ENCODE measurements at places on chromosomes 1 and 21. TPM values are rescaled to one million over a fixed set of nuclear protein-coding genes. Genes with fewer than 3 reads are reported as not detected.

Gene ZNF593
- 10.0 TPM for total RNA-seq

Gene CLCNKA
- total RNA-seq: 0.20 TPM

Gene PRELP
- total RNA-seq: 5.5 TPM

Gene ZBTB8B
- 0.10 TPM for total RNA-seq

Gene WNT9A
- 1.5 TPM for total RNA-seq

Gene RHBG
- 2.1 TPM for total RNA-seq

Gene KLHDC9
- not detected for total RNA-seq

DNA sequence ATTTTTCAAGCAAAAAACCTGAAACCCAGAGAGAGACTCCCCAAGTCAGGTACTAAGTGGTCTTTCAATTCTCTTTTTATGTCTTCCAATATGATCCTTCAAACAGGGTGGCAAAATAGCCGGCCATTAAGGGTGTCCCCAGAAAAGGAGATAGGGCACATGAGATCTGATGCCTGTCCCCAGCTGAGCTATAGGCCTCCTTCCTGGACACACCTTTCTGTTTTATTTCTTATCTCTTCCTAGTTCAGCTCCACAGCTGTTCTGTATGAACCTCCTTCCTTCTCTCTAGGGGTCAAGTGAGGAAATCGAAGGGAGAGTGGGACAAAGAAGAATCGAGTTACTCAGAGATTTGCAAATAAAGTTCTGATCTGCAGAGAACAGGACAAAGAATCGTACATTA, 112.4 kb upstream of the ATP1A1 start:
- DNase-seq: no peak

DNA sequence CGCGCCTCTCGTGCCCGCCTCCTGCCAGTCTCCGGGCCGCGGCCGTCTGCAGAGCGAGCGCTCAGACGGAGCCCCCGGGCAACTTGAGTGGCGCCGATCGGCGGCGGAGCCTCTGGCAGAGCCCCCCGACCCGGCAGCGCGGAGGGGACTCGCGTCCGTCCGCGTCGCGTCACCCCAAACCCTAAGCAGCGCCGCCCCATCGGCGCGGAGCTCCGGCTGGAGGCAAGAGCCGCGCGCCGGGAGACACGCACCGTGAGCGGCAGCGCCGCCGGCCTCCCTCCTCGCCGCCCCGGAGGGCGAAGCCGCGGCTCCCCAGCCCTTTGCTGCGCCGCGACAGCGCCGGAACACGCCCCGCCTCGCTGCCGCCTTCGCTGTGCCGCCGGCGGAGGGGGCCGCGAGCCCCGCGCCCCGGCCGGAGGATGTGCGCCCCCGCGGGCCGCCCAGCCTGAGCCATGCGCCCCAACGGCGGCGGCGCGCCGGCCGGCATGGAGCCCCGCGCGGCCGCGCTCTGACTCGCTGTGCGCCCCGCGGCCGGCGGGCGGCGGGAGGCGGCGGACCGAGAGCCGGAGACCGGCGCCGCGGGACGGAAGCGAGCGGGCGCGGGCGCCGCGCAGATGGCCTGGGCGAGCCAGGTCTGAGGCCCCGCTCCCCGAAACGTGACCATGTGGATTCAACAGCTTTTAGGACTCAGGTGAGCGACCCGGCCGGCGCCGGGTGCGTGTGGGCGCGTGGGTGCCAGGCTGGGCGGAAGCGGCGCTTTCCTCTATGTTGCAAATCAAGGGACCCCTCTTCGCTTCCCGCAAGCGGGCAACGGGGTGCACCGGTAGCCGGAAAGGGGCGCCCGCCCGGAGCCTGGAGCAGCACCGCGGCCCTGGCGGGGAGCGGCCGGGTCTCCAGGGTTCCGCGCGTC, 610 bp downstream of the AJAP1 start:
- no peak for DNase-seq

DNA sequence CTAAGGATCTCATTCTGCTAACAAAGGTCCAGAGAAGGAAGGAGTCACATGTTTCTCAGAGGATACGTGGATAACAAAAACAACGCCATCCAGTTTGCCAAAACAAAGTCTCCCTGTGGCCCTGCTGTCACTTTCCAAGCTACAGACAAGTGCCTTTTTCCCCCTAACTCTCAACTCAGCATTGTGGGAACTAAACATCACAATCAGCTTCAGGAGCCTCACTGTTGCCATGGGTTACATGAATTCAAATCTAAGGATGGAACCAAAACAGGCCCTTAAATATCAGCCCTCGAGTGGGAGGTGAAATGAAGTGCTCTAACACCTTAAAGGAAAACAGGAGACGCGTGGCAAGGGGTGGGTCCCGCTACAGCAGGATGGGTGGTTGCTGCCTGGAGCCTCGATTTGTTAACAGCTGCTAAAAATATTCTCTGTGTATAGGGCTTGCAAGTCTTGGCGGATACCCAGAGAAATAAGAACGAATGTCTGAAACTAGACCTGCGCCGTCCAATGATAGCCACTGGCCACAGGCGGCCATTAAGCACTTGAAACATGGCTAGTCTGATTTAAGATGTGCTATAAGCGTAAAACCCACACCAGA, 66.4 kb upstream of the SOD1 start:
- no peak for DNase-seq

DNA sequence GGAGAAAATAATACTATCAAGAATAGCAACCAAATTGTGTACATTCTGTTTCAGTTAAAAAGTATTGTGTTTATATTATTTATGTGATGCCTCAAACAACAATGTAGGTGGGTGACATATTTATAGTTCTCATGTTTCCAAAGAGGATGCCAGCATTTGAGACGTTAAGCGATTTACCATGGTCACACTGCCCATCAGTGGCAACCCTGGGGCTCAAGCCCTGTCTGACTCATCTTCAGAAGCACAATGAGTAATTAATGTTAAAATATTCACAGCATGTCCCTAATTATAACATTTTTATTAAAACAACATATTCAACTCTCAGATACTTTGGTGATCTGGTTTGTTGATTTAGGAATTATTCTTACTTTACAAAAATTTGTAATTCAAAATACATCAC, 409.4 kb downstream of the BRINP3 start:
- no peak for DNase-seq

GRCh38 chr1:94936861-94937620, 10.1 kb upstream of the CNN3 start:
- DNase-seq: no peak

- DNase-seq: no peak
These were observed 56.1 kb downstream of the HIVEP3 start for GRCh38 chr1:41862384-41863221.

DNA sequence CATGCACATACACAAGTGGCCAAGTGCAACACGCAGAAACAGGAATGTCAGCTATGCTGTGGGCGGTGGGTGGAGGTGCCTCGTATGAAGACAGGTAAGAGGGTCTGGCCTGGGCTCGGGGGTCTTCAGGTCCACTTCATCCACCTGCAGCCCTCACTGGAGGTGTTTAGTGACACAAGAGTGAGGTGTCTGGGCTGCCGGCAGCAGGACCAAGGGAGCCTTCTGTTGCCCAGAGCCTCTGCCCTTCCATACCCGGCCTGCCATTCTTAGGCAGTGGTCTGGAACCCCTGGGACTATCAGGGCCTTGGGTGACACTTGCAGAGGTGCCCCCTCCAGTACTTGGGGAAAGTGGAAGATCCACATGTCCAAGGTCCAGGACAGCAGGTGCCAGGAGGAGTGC, 21.7 kb upstream of the ACTRT2 start:
- DNase-seq: no peak

DNA sequence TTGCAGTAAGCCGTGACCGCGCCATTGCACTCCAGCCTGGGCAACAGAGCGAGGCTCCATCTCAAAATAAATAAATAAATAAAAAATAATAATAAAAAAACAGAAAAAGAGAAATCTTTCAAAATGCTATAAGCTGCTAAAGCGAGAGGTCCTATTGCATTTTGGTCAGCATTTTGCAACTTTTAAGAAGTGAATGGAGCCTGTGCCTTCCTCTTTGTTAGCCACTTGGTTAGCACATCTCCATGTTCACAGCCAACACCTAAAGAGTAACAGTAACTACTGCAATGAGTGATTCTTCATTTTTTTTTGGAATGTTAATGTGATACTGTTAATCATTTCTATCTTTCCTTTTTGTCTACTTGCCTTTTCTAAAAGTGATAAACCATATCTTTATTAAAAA, 80.6 kb downstream of the ERG start:
- DNase-seq: no peak

DNA sequence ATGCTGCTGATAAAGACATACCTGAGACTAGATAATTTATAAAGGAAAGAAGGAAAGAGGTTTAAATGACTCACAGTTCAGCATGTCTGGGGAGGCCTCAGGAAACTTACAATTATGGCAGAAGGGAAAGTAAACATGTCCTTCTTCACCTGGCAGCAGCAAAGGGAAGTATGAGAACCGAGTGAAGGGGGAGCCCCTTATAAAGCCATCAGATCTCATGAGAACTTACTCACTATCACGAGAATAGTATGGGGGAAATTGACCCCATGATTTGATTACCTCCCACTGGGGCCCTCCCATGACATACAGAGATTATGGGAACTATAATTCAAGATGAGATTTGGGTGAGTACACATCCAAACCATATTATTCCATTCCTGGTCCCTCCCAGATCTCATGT, 154.4 kb downstream of the FASLG start:
- DNase-seq: no peak

DNA sequence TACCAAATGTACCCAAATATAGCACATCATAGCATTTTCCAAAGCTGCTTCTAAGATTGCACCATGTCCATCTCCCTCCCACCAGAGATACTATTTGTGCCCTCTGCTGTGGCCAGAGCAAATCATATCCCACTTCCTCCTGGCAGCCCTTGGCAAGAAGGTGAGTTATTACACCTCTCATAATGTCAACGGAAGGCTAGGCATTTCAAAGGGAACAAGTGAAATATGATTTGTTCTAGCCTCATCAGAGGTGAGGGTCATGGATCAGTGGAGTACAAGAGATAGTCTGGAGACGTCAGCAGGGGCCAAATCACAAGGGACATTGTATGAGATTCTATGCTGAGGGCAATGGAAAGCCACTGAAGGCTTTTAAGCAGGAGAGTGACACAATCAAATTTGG, 90.2 kb upstream of the BCAR3 start:
- DNase-seq: no peak

GRCh38 chr1:95321531-95321930, 87.5 kb downstream of the RWDD3 start:
- DNase-seq: no peak

GRCh38 chr1:1290238-1290731, 10.0 kb downstream of the SCNN1D start:
- DNase-seq: no peak

DNA sequence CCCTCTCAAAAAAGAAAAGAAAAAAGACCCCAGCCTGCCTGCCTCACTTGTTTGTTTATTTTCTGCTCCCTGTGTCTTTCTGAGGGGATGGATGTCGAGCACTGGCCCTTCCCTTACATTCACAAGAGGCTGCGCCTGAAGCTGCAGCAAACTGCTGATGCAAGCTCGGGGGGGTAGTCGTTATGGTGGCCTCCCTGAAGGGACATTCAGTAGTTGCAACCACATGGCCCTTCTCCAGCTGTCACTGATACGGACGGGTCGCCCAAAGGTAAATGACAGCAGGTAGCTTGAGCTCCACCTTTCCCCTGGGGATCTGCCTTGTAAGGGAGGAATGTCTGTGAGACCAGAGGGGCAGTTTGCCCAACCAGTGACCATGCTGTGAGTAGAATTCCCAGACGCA, 17.7 kb downstream of the PLEKHM2 start:
- DNase-seq: no peak

- no peak for DNase-seq
These were observed 124.8 kb downstream of the ESRRG start for GRCh38 chr1:216598448-216598847.

DNA sequence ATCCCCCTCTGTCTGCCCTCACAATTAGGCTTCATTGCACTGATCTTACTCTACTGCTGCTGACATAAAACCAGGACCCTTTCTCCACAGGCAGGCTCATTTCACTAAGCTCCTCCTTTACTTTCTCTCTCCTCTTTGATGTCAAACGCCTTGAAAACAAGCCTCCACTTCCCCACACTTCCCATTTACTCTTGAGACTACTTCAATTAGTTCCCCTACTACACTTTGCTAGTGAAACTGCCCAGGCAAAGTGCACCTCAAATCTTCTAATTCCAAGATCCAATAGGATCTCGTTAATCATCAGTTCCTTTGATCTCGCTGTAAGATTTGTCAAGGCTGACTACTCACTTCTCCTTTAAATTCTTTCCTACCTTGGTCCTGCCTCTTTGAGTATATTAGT, 5.9 kb upstream of the CDC20 start:
- no peak for DNase-seq

DNA sequence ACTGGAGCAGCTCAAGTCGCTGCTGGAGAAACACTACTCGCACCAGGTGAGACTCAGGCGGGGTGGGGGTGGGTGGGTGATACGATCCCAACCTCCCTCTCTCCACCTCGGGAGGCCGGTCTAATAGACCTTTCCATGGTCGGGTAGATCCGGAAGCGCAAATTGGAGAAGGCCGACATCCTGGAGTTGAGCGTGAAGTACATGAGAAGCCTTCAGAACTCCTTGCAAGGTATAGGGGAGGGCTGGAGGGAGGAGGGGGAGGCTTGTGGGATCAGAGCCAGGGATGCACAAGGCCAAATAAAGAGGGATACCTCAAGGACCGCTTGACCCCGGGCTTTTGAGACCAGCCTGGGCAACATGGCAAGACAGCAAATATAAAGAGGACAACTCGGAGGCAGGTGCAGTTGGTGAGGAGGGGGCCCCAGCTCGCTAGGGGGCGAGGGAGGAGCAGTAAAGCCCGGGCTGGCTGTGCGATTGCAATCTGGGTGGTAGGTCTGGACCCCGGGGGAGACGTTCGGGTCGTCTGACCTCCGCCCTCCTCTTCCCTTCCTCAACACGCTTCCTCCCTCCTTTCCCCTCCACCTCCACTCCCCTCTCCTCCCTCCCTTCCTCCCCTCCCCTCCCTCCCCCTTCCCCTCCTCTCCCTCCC, 546 bp downstream of the HES3 start:
- DNase-seq: no peak

DNA sequence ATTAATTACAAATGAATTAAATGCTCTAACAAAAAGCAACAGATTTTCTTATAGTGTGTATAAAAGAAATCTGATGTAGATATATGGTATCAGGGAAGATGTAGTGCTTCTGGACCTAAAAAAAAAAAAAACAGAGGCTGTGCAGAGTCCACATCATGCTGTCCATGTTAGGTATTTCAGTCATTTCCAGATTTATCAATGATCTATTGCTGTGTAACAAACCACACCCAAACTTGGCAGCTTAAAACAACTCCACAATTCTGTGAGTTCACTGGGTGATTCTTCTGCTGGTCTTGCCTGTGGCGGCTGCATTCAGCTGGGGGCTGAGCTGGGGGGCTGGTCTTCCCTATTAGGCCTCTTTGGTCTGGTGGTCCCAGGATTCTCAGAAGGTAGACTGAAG, 52.3 kb upstream of the C1orf146 start:
- DNase-seq: no peak
